ENCODE measurements at places on chromosomes 5 and 9.

- DNase-seq = no peak
These were observed 279.0 kb downstream of the GLIS3 start for GRCh38 chr9:4020755-4021296.

- DNase-seq = no peak
These were observed 11.1 kb downstream of the ERGIC1 start for GRCh38 chr5:172845154-172845553.

GRCh38 chr5:39505791-39506190, 81.0 kb upstream of the DAB2 start:
- no peak for DNase-seq

- DNase-seq = no peak
These were observed 45.0 kb downstream of the SEMA6A start for GRCh38 chr5:116529615-116530014.

DNA sequence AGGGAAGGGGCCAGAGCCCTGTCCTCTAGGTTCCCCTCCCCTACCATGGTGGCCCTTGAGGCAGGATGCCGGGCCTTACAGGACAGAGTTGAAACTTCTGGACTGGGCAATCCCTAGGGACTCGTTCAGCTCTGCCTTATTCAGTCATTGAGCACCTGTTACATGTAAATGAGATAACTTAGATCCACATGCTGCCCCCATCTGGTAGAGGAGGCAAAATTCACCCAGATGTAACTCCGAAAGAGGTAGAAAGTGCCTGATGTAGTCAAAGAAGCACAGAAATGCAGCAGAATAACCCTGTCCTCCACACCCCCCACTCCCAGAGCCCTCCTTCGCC, 1.5 kb downstream of the GGTA1 start:
- peak; percentile 29 for DNase-seq

- no peak for DNase-seq
These were observed 782 bp downstream of the BICD2 start for GRCh38 chr9:92763721-92764380.

- DNase-seq = no peak
These were observed 9.9 kb downstream of the PRDM6 start for GRCh38 chr5:123098767-123099513.

DNA sequence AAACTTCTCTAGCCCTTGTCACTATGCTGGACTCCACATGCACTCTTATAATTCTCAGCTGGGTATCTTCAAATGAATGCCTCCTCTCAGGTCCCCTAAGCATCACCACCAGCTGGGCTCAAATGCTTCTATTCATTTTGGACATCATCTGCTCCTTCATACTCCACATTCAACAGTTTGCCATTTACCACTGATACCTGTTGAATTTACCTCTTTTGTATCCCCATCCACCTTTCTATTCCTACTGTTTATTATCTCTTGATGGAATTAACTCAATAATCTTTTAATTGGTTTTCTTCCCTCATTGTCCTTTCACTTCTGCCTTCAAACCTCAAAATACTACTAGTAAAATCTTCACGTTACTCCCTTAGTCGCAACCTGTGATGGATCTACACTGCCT, 14.5 kb downstream of the RANBP6 start:
- no peak for DNase-seq

GRCh38 chr5:111197523-111197922, 26.7 kb upstream of the CAMK4 start:
- no peak for DNase-seq

DNA sequence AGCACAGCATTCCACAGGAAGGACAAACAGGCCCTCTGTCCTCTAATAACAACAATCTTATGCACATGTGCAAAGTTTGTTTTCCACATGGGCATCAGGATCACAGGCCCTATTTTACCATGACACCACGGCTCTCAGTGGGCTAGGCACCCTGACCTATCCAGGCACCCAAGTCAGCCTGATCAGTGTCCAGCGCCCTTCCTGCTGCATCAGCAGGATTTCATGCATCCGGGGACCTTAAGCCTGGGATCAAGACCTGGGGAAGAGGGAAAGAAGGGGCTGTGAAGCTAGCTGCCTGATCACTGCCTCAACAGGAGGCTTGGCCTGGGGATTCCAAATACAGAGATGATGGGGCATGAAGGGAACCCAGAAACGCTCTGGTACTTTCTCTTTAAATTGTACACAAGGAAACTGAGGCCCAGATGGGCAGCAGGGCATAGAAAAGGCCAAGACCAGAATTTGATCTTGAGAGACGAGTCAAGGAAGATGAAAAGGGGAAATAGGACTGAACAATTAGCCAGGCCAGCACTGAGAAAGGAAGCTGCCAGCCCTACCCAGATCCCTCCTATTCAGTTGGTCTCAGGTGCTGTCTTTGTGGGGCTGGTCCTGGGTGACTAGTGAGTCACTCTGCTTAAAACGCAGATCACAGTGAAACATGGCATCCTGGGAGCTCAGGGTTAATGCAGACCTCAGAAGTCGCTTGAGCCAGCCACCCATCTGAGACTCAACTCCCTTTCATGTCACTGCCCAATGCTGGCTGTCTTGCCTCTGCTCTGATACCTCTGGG, 57.9 kb downstream of the SHB start:
- no peak for DNase-seq

GRCh38 chr9:84796404-84796803, 126.9 kb downstream of the NTRK2 start:
- no peak for DNase-seq

GRCh38 chr5:93349613-93350012, 231.4 kb downstream of the NR2F1-AS1 start:
- DNase-seq = peak; percentile 13

GRCh38 chr5:153901449-153901848, 137.3 kb downstream of the FAM114A2 start:
- no peak for DNase-seq

DNA sequence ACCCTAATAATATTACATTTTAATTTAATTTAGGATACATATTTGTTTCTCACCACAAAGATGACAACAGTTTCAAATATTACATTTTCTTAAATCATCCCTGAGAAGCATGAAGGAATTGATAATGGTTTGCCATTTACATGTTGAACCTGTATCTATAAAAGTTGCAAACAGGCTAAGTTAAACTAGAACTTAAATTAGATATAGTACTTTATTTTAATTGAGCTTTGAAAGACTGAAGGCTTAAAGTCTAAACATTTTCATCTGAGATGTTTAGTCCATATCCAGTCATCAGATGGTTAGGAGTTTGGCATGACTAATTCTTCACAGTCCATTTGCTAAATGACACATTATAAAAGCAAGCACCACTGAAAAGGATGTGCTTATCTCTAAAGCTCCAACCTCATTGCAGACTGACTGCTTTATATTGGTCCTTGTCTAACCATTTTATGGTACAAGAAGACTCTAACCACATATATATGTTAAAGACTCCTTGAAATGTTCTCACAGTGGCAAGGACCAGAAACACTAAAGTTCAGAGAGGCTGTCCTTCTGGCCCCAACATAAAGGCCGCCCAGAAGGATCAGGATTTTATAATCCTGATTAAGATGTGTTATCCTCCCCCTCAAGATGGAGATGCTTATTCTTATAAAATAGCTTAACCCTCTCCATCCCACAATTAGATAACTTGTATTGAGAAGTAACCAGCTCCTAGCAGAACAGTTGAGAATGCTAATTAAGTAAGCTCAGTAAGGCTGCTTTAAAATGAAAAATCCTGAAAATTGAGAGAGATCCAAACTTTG, 25.8 kb downstream of the WNT8A start:
- DNase-seq = no peak

- DNase-seq = no peak
These were observed 52.3 kb upstream of the TBCA start for GRCh38 chr5:77828445-77828844.

DNA sequence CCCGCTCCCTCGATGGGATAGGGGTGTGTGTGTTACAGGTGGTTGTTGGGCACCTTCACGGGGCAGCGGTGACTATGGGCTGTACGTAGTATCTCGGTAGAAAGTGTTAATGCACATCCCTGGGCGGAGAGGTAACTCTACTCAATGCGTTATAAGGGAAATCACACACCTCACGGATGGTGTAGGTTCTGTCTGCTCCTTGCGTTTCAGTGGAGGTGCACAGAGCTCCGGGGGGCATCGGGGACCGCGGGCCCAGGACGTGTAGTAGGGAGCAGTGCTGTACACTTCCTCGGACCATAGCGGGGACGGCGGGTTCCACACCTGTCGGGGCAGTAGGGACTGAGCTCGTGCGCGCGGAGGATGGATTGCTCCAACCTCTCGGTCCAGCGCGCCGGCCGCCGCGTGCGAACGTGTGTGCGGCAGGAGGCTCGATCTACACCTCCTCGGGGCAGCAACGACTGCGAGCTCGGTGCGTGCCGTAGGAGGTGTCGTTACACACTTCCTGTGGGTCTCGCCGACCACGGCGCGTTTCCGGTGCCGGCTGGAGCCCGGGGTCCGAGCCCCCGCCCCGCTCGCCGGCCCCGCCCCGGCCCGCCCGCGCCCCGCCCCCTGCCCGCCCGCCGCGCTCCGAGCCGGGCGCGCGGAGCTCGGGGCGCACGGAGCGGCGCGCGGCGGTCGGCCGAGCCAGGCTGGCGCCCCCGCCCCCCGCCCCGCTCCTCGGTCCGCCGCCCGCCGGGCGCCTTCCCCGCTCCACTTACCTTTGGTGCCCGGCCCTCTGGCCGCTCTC, at the start of gene KIAA1958:
TSS of gene KIAA1958 (plus strand) at position 607 of the 787 bp plus-strand sequence. CDS start 87,254 bp downstream, outside the sequence.
- peak; percentile 30 for DNase-seq

- DNase-seq = no peak
These were observed 29.7 kb upstream of the GLDC start for GRCh38 chr9:6675268-6675667.

- peak; percentile 76 for DNase-seq
These were observed 40.8 kb downstream of the SHC3 start for GRCh38 chr9:89137542-89138462.

DNA sequence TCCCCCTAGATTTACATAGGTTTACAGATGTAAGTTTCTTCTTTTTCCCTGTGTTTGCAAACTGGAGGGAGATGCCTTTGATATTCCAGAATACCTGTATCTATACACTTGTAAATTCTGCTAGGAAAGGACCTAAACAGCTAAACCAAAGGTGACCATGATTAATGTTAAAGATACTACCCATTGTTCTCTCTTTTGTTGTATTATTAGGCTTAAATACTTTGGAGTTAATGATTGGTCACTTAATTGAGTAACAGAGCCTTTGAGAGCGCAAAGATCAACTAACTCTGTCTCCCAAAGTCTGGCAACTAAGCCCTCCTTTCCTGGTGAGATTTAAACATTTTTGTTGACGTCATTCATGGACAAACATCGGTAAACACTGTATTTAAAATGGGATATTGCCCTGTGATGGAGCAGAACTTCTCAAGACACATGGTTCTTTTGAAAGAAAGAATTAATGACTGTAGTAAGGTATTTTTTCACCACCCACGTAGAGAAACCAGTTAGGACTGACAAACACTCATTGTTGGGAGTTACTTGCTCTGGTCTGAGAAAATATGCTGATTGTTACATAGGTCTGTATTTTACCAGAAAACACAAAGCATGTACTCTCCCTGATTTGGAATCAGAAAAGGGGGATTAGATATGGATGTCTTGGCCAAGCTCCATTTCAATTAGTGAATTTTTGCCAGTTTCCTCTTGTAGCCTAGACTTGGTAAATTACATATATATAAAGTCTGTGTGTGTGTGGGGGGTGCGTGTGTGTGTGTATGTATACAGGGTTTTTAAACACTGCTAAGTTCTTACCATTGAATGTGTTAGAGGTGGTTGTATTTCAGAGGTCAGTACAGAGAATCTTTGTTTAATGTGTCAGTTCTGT, 4.6 kb downstream of the VCAN start:
- no peak for DNase-seq

- DNase-seq = no peak
These were observed 53.2 kb upstream of the ACO1 start for GRCh38 chr9:32331240-32331639.

- DNase-seq = no peak
These were observed 493.1 kb downstream of the ZNF608 start for GRCh38 chr5:124253203-124253810.

DNA sequence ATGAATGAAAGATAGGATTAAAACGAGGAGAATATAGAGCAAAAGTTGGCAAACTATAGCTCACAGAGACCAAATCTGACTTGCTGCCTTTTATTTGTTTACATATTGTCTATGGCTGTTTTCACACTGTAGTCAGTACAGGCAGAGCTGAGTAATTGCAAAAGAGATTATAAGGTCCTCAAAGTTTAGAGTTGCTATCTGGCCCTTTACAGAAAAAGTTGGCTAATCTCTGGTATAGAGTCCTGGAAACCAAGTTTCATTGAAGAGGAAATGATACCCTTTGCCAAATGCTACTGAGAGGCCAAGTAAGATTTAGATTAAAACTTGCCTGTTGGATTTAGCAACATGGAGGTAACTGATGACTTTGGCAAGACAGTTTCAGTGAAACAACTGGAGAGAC, 36.0 kb downstream of the LYRM7 start:
- DNase-seq = no peak

DNA sequence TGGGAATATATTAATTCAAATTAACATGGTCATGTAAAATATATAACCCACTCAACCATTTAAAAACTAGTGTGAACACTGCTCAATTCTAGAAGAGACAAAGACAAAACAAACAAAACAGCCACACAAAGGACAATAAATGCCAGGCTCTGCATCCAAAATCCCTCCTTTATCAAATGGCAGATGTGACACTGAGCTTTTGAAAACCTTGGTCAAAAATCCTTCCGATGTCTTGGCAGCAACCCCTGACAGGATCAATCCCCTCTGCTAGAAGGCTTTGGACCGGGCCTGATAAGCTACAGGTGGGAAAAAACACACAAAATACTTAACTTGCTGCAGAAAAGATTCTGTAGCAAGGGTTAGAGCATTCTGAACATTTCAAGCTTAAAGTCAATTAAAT, 61.5 kb downstream of the ZFR start:
- no peak for DNase-seq

- no peak for DNase-seq
These were observed 428.2 kb downstream of the CDK5RAP2 start for GRCh38 chr9:120151806-120152205.

- no peak for DNase-seq
These were observed 31.2 kb downstream of the JAKMIP2 start for GRCh38 chr5:147751156-147751830.

DNA sequence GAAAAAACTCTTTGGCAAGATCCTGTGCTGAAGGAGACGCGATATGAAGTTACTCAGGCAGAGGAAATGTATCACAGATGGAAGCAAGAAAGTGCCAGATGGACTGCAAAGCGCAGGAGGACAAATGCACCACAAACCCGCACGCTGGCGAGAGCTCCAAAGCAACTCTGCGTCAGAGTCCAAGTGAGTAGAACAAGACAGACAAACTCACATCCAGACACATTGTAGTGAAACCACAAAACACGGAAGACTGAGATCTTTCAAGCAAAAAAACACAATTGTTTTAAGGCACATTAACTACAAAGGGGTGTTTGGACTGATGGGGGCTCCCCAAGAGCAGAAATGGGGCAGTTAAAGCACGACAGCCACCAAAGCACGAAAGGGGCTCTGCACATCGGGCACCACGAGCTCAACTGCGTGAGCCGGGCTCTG, 39.2 kb upstream of the NKD2 start:
- no peak for DNase-seq

GRCh38 chr9:132161743-132162184, at the start of gene NTNG2:
Gene NTNG2, plus strand, starts transcription at chr9:132162058. Its CDS starts 4,774 bp downstream, at chr9:132166832.
- DNase-seq = no peak

DNA sequence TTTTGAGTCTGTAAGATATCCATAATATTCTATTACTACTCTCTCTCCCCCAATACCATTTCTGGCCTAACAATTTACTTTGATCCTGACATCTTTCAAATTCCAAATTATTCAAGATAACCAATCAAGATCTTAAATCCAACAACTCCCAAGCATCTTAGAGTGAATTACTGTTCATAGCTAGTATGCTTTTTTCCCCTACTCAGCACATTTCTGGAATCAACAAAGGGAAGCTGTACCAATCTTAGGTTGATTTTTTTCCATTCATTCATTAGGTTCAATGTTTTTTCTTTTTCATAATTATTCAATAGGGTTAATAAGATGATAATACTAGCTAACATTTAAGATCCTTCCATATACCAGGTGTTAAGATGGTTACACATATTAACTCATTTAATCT, 50.3 kb upstream of the MTMR12 start:
- DNase-seq = no peak
